ENCODE measurements at places on chromosomes 3 and 15.

DNA sequence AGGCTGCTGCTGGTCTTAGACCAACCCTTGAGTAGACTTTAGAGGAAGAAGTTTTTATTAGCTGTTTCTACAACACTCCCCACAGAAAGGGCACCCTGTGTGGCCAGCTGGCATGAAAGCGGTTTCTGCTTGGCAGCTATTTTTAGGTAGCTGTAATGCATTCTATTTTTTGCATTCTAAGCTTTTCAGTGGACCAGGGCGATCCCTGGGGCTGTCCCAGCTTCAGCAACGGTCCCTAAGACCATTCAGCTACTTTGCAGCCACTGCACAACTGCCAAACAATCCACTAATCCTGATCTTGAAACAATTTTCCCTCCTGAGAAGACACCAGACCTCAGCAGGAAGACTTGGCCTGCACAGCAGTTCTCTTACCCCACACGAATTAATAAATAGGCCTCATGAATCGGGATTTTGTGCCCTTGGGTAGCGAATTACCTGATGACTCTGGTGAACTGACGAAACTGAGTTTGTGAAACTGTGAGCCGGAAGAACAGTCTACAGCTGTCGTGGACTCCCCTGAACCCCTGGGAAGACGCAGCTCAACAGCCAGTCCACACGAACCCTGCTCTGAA is 14.6 kb upstream of the TFRC start:
- DNase-seq: no peak

- no peak for DNase-seq
Observed at GRCh38 chr15:29106551-29107290, 162.9 kb downstream of the NSMCE3 start.

- no peak for DNase-seq
Observed at GRCh38 chr3:28752290-28752689, 403.7 kb upstream of the AZI2 start.

DNA sequence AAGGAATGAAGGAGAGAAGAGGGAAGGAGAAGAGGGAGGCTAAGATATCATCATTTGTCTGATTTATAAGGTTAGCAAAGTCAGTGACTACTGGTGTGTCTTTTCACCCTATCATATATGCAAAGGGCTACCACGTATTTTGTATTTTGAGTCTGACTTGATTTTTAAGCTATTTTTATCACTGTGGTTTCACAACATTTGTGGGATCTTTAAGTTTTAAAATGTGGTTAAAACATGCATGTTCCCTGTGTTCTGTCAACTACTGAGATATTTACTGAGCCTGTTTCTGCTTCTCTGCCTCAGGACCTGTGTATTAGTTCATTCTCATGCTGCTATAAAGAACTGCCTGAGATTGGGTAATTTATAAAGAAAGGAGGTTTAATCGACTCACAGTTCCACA is 22.5 kb upstream of the SPTSSB start:
- no peak for DNase-seq

- no peak for DNase-seq
Observed at GRCh38 chr15:69398491-69398891, 15.7 kb upstream of the KIF23 start.

Measured in stimulated activated CD8-positive, alpha-beta memory T cell treated with anti-CD3 and anti-CD28 coated beads, Interleukin-4, amount 100 ng/mL, for 24 hours (primary cell).